Brain (organoid and tissue), 16 donors: ENCODE measurements at places on chromosomes 16 and 17. TPM values are rescaled to one million over a fixed set of nuclear protein-coding genes. Genes with fewer than 3 reads are reported as not detected.

The ZNF646 gene
- 25.8 TPM for polyA plus RNA-seq

The CDK3 gene
- polyA plus RNA-seq: 3.3 TPM

The GLIS2 gene
- polyA plus RNA-seq: 17.2 TPM

The NME1 gene
- polyA plus RNA-seq: 161 TPM

The DNASE1L2 gene
- polyA plus RNA-seq: 0.71 TPM

The SLC13A5 gene
- 2.7 TPM for polyA plus RNA-seq

The SGF29 gene
- 57.9 TPM for polyA plus RNA-seq

The CEMP1 gene
- polyA plus RNA-seq: not detected

The MVD gene
- 63.6 TPM for polyA plus RNA-seq

The AOC2 gene
- polyA plus RNA-seq: 0.31 TPM

The ALDH3A1 gene
- 0.76 TPM for polyA plus RNA-seq

The ZNF18 gene
- 3.9 TPM for polyA plus RNA-seq

The CCL5 gene
- polyA plus RNA-seq: 3.0 TPM

The SMIM36 gene
- polyA plus RNA-seq: not detected

The TM4SF5 gene
- polyA plus RNA-seq: not detected

The AURKB gene
- polyA plus RNA-seq: 55.1 TPM

The SCGB1C2 gene
- not detected for polyA plus RNA-seq

The TLCD3B gene
- 186 TPM for polyA plus RNA-seq

The STX1B gene
- polyA plus RNA-seq: 38.2 TPM

The CCL11 gene
- not detected for polyA plus RNA-seq

The CNTROB gene
- polyA plus RNA-seq: 42.7 TPM

The BAIAP3 gene
- 42.8 TPM for polyA plus RNA-seq

The CCL4 gene
- 0.80 TPM for polyA plus RNA-seq

The FMNL1 gene
- polyA plus RNA-seq: 26.1 TPM

The KRT13 gene
- not detected for polyA plus RNA-seq

The SLC2A4 gene
- 1.6 TPM for polyA plus RNA-seq

The KIF18B gene
- polyA plus RNA-seq: 10.9 TPM

The HIGD1B gene
- 21.9 TPM for polyA plus RNA-seq

The EPX gene
- polyA plus RNA-seq: not detected

The C16orf78 gene
- not detected for polyA plus RNA-seq

The USH1G gene
- polyA plus RNA-seq: not detected

The MRPS23 gene
- 58.5 TPM for polyA plus RNA-seq

The NXPH3 gene
- polyA plus RNA-seq: 5.1 TPM

The TMC8 gene
- 0.92 TPM for polyA plus RNA-seq

The MAF gene
- polyA plus RNA-seq: 6.7 TPM

The GCGR gene
- polyA plus RNA-seq: not detected
